ENCODE measurements at places on chromosomes 2 and 18.
A peak's percentile ranks its signal among the peaks of the same experiment; 100 is the strongest.

GRCh38 chr2:219897456-219897855 lies 270.0 kb downstream of the SLC4A3 start:
- DNase-seq, result no peak

DNA sequence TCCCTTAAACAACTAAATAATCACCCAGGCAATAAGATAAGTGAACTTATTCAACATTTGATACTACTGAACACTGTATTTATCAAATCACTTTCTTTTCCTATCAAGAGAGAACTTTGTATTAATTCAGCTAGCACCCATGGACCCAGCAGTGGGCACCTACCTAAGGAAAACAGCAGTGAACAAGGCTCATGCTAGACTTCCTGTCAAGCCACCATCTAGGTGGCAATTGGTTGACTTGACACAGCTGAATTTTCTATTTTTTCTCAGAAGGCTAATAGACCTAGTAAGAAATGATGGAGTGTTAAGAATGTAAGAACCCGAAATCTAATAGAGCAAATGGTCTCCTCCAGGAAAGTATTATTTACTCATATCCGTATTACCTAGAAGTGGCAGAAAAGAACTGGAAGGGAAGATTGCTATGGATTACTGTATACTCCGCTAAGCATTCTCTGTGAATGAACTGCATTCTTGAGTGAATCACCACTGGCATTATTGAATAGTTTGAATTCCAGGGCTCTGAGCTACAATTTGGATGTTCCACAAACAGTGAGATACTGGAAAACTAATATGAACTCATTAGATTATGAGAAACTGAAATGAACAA lies 988.2 kb upstream of the CDH2 start:
- no peak for DNase-seq

DNA sequence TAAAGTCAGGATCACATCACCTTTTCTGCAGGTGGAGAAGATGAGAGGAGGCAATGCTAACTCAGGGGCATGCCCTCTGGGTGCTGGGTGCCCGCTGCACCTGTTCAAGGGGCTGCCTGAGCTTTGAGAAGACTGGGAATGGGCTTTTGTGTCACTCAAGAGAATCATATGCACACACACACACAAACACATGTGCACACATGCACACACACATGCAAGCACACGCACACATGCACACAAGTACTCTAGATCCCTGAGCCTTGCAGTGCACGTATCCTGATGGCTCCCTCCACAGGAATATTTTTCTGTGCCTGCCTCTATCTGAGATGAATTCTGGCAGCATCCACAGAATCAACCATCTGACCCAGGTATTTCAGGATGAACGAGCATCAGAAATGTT lies 110.0 kb upstream of the TEX51 start:
- no peak for DNase-seq

- no peak for DNase-seq
Observed at GRCh38 chr2:207734264-207734635, 22.8 kb downstream of the CCNYL1 start.

GRCh38 chr2:230234122-230234722 lies 8.7 kb downstream of the SP140 start:
- DNase-seq, result no peak

GRCh38 chr2:8264981-8265380 lies 416.9 kb upstream of the ID2 start:
- DNase-seq, result no peak

- no peak for DNase-seq
Observed at GRCh38 chr2:19140463-19141208, 217.8 kb downstream of the OSR1 start.

DNA sequence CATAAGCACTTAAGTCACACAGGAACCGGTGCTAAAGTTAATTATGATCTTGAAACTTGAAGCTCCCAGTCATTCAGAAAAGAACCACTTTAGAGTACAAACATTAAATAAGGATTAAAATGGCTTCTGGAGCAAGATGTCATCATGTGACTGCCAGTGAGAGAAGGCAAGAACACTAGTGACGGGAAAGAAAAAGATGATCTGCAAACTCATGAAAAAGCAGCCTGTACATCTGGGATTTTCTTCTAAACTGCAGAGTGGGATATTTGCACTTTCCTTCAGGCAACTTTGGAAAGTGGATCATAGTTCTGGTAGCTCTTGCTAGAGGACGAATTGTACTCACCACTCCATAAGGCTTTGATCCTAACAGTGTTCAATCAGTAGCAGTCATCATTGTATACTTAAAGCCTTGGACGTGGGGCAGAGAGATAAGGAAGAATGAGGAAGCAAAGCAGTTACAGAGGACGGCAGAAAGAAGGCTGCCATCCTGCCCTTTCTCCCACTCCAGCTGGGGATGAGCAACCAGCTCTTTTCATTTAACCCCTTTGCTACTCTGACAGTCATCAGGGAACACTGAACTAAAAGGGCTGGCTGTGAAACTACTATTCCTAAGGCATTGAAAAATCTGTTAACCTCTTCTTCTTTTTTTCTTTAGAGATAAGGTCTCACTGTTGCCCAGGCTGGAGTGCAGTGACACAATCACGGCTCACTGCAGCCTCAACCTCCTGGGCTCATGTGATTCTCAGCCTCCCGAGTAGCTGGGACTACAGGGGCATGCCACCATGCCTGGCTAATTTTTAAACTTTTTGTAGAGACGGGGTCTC lies 18.1 kb downstream of the ABHD3 start:
- DNase-seq, result no peak

GRCh38 chr2:3827673-3828575 lies 124.5 kb downstream of the DCDC2C start:
- no peak for DNase-seq

- DNase-seq, result no peak
Observed at GRCh38 chr2:31598694-31599093, 18.0 kb upstream of the SRD5A2 start.

- DNase-seq, result no peak
Observed at GRCh38 chr18:10169814-10170213, 256.0 kb downstream of the VAPA start.

GRCh38 chr2:148948868-148949267 lies 73.8 kb downstream of the KIF5C start:
- no peak for DNase-seq

- peak; percentile 39 for DNase-seq
Observed at GRCh38 chr2:24972315-24972961, 683 bp upstream of the DNAJC27 start.

DNA sequence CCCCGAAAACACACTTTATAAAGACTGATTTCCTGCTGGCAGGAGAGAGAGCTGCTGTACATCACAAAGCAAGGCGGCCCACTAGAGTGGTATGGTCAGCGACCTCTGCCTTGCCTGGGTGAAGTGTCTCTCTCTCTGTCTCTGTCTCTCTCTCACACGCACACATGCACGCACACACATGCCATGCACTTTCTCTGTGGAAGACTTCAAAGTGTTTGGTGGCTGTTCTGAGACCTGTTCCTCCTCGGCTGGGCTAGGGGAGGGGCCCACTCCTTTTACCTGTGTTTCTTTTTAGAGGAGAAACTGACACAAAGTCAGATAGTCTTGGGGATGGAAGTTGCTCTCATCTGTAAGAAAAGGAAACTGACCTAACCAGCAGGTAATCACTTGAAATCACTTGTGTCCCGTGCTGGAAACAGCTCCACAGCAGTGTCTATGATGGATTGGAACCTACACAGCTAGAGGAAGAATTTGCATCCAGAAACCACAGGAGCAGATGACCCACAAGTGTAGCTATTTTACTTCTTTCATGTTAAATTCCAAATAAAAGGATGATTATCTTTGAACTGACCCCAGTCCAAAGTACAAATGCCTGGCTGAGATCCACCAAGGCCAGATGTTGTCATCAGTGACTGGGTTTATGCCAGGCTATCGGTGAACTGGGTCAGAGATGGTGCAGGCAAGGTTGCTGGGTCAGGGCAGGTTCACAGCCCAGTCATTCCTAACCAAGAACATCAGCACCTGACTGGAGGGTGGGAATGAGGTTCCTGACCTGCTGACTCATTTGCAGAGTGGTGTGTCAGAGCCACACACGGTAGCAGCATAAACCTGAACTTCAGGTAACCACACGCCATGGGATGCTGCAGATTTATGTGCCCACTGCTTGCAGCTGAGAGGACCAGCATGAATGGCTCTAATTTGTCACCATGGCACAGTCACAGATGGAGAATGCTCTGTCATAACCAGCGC lies 63.0 kb downstream of the NPAS2 start:
- DNase-seq, result no peak

DNA sequence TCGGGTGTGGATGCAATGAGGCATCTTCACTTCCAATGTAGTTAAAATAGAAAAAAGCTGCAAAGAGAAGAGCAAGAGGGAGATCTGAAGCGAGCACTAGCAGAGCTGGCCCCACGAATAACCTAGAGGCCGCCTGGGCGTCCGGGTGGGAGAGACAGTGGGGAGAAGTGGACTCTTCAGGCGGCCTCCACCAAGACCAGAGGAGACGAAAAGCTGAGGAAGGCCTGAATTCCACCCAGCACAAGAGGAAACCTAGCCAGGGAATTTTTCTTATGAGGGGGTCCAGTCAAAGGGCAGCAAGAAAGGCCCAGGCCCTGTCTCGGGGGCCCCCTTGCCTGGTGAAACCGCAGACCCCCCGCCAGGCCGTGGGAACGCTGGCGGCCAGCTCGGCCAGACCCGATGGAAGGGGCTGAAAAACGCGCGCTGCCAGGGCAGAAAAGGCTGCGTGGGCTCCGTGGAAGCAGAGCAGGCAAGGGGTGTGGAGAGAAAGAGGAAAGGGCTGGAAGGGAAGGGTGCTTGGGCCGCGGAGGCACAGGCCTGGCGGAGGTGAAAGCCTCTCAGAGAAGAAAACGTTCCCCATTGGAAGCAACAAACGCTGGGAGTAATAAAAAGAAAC lies 69.2 kb downstream of the KCTD1 start:
- DNase-seq, result no peak

- DNase-seq, result no peak
Observed at GRCh38 chr2:126187668-126188067, 468.3 kb upstream of the GYPC start.

DNA sequence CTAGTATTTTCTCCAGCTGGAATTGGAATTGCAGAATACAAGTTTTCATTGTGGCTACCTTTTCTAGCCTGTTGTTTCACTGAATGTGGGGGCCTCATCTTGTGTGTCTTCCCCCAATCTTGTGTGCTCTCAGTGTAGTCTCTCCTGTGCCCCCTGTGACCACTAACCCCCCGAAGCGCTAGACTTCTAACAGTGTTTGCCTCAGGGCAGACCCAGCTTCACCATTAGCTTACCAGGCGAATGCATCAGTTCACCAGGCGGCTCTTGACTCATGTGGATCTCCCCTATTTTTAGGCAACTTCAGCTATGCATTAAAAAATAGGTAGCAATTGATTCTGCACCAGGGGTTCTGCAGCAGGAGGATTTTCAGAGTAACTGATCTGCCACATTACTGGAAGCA lies 376.2 kb upstream of the MEIS1 start:
- no peak for DNase-seq

DNA sequence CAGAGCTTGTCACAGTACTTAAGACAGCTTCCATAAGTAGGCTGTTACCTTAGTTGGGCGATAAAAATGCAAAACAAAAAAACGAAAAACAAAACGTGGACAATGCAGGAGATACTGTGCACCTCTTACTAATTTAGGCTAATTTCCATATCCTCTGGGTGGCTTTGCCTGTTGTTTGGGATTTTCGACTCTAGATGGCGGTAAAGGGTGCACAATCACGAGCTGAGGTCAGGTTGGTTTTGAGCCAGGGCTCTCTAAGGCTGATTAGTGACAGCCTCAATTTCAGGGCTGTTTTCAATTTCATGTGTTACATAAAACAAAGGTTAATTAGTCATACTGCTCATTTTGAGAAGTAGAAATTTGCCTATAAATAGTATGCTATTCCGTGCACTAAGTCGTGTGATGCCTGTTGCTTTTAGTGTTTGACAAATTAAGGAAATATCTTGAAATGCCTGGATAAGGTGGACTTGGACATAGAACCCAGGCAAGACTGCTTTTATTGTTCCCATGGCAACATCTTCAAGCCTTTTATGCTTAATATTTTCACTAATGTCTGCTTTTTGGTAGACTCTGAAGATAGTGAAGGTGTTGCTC lies 493.1 kb downstream of the SOCS6 start:
- peak; percentile 24 for DNase-seq

- no peak for DNase-seq
Observed at GRCh38 chr2:100077456-100077855, 64.9 kb downstream of the AFF3 start.

GRCh38 chr2:196925768-196926561 lies 542 bp downstream of the PGAP1 start:
- no peak for DNase-seq

DNA sequence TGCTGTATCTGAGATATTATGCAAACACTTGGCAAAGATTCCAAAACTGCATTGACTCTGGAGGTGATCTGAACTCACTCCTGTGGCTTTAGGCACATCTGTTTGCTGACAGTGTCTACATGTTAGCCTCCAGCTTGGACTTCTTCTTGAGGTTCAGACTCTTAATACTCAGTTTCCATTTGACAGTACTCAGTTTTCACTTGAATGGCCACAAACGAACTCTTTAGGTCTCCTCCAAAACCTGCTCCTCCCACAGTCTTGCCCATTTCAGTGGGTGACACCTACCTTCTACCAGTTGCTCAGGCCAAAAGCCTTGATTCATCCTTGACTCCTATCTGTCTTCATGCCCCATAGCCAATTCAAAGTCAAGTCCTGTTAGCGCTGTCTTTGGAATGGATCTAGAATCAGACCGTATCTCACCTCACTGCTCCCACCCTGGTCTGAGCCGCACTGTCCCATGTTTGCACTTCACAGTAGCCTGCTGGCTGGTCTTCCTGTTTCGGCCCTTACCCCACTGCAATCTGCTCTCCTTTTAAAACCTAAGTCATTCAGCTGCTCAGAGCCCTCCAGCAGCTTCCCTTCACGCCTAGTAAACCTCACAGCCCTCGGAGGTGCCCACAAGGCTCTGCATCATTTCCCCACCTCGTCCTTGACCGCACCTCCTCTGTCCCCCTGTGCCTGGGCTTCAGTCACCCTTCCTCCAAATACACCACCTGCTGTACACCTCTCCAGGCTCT lies 10.5 kb downstream of the ATG16L1 start:
- DNase-seq, result no peak

- DNase-seq, result no peak
Observed at GRCh38 chr2:16386431-16386830, 279.2 kb downstream of the CYRIA start.

- DNase-seq, result no peak
Observed at GRCh38 chr2:31386648-31387047, 27.9 kb downstream of the XDH start.
